ENCODE measurements at places on chromosomes 13 and 19.
A peak's percentile ranks its signal among the peaks of the same experiment; 100 is the strongest.

DNA sequence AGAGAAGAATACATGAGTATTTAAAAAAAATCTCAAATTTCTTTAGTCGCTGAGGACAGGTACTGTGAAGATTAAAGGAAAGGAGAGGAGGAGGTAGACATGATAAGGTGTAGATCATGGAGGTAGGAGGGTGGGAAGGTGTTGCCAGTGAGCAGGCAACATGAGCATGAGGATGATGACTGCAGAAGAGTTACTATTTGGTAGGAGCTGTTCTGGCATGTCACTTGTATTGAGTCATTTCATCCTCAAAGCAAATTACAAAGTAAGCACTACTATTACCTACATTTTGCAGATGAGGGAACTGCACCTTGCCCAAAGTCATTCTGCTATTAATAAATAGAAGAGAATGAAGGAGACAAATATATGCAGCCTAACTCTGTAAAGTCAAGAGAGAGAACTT, 435.8 kb upstream of the KLF12 start:
- no peak for DNase-seq

GRCh38 chr19:5530701-5531100, 37.1 kb downstream of the TINCR start:
- DNase-seq = no peak

GRCh38 chr13:110133425-110134235, 173.3 kb downstream of the COL4A1 start:
- no peak for DNase-seq

DNA sequence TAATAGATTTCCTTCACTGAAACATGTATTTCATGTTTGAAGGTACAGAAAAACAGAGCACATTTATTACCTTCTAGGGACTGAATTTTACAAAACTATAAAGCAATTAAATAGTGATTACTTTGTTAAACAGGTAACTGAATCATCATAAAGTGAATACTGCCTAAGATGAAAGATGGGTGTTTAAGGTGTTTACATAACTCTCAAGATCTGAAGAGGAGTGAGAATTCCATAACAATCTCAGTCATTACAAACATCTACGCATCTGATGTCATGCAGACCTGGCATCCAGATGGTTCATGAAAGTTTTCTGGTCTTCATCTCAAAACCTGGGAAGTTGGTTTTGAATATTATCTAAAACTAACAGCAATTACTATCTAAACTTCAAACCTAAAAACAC, 80.4 kb downstream of the MIPEP start:
- no peak for DNase-seq

GRCh38 chr19:15577184-15577771, 37.7 kb upstream of the CYP4F8 start:
- no peak for DNase-seq

DNA sequence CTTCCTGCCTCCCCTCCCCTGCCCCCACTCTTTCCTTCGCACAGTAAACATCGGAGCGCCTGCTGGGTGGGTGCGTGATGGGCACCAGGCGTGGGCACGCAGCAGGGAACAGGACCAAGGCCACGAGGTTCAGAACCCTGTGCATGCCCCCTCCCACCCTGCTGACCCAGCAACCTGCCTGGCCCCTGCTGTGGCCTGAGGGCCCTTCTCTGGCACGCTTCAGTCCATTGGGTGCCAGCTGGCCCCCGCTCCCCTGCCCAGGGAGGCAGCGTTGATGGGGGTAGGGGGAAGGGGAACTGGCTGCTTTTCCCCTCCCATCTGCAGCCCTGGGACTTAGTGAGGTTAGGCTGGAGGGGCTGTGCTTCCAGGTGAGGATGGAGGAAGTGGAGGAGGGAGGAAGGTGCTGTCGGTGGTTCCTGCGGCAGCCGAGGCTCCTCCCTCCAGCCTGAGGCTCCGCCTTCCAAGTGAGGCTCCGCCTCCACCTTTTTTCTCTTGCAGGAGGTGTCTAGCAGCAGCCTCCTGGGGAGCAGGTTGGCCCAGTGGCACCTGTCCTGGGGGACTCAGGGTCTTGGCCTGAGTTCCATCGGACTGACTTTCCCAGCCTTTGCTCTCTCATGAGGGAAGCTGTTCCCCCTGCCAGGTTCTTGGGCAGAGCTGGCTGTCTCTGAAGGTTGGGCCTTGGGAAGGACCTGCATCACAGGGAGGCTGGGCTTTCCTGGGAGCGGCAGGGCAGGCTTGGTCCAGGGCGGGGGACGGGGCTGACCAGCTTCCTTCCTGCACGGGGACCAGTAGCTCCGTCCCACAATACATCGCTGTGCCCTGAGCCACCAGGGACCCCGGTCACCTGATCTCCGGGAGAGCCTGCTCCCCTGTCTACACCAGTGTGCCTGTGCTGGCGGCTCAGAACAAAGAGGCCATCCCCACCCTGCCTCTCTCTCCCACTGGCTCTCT, 7.3 kb downstream of the PIAS4 start:
- no peak for DNase-seq

DNA sequence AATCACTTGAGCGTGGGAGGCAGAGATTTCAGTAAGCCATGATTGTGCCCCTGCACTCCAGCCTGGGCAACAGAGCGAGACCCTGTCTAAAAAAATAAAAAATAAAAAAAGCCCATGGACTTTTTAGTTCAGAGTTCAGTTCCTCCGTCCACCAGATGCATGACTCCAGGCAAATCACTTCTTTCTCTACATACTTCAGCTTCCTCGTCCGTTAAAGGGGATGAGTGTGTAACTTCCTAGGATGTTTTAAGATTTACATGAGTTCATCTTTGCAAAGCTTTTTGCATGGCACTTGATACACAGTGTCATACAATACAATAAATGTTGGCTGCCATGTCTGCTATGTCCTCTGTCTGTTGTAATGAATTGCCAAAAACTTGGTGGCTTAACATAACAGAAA, 10.0 kb upstream of the FFAR2 start:
- no peak for DNase-seq

DNA sequence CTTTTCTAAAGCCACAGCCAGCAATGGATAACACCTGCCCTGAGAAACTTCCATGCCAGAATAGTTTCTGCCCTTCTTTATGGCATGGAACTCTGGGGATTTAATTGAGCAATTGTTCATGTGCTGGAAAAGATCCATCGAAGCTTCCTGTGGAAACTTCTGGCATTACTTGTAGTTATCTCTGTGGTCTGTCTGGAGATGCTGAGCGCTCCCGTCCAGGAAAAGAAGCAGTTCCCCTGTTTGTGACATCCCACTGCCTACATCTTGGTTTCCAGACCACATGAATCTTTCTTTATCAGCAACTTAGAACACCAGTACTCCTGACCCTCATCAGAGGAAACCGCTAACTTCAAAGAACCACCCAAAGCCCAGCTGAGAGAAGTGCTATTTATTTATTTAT, 24.6 kb downstream of the FLT1 start:
- no peak for DNase-seq

- no peak for DNase-seq
These were observed 3.5 kb downstream of the ZNF260 start for GRCh38 chr19:36524617-36525016.

- DNase-seq = peak; percentile 36
These were observed 4.1 kb downstream of the ARHGEF1 start for GRCh38 chr19:41886761-41887710.

DNA sequence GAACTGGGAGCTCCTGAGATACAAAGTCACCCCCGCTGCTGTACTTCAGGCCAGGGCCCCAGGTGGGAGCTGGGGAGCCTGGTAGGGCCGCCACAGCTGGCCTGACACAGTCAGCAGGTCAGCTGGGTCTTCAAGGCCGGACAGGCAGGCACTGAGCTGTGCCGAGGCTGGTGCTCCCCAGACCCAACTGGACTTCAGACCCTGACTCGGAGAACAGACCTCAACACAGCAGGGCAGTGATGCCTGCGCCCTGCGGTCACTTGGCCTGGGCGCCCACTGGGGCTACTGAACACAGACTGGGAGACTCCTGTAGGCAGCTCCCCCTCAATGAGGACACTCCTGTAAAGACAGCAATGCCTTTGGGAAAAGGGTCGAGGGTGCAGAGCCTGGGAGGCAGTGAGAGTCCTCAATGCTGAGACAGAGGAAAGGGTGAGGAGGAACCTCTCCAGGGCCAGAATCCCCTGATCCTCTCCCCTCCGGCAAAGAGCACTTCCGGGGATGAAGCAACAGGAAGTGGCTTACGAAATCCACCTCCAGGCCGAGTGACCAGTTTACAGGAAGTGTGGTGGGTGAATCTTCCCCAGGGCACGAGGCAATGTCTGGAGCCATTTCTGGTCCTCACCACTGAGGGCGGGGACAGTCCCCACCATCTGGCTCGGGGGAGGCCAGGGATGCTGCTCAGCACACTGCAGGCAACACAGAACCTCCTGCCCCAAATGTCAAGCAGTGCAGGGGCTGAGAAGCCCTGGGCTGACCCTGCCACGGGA, 40.8 kb upstream of the ISYNA1 start:
- peak; percentile 96 for DNase-seq

DNA sequence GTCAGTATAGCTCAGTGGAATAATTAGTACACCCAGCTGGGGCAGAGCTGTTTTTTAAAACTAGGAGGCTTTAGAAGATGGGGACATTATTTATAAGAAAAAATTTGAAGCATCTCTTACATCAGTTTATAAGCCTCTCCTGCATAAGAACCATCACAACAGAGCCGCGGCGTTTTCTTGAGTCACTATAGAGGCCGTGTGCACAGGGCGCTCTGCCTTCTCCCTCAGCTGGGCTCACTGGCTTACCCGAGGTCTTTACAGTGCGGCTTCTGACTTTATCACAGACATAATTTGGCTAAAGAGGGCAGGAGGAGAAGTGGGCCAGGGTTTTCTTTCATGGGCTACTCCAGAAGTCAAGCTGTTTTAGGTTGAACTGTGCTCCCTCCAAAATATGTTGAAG, 135.5 kb upstream of the RNF113B start:
- DNase-seq = no peak

- DNase-seq = no peak
These were observed 1.2 kb upstream of the CXCL17 start for GRCh38 chr19:42443944-42444398.

GRCh38 chr19:1718420-1719291, 34.6 kb upstream of the ONECUT3 start:
- no peak for DNase-seq

DNA sequence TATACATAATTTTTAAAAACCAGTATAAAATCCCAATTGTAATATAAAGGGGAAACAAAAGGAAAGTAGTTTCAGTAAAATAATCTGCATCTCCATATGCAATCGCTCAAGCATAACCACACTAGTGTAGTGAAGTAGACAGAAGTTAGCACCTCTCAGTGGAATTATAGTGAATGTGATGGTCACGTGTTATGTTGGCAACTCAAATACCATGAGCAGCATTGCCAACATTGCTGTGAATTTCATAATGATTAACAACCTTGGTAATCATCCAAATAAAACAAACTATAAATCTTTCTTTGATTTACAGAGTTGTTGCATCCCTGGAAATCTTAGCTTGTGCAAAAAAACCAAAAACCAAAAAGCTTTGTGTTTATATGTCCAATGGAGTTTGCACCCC, 77.3 kb upstream of the SIAH3 start:
- no peak for DNase-seq

GRCh38 chr13:98345107-98345935, 168.3 kb upstream of the RNF113B start:
- peak; percentile 7 for DNase-seq

- DNase-seq = no peak
These were observed 50.3 kb upstream of the GPI start for GRCh38 chr19:34314437-34315313.

DNA sequence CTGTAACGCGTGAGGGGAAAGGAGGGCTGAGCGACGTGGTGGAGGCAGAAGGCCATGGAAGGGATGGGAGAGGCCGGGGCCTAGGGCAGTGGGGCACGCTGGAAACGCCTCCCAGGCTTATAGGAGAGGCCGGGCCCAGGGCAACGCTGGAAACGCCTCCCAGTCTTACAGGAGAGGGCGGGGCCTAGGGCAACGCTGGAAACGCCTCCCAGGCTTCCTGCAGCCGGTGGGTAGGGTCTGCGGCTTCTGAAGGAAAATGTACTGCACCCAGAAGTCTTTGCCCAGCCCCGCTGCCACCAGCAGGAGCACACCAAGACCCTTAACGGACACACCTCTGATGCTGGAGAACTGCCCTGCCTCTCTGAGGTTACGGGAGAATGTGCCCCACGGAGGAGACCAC, 9.1 kb downstream of the CACTIN start:
- no peak for DNase-seq

- no peak for DNase-seq
These were observed 178.8 kb upstream of the RFC3 start for GRCh38 chr13:33639158-33639557.

DNA sequence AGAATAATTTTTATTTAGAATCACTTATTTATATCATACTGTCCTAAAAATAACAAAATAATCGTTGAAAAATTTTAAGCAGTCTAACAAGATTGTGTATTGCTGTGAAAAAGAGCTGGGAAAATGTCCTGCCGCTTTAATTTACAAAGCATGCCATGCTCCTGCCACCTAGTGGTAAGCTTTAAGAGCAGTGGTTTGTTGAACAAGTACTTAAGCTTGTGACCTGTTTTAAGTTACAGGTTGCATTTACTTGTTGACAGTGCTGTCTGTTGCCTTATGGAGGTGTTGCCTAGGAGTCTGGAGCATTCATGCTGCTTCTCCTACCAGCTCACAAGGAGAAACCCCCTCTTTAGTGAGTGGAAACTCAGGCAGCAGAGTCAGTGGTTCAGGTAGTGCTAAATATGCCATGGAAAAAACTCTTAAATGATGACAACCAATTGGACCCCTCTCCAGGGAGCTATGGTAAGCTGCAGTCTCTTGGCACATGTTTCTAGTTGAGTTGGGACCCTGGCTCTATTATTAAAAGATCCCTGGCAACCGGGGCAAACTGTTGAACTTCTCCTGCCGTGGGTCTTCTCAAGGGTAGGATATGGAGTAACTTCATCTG, 68.4 kb downstream of the SPATA13 start:
- peak; percentile 78 for DNase-seq

DNA sequence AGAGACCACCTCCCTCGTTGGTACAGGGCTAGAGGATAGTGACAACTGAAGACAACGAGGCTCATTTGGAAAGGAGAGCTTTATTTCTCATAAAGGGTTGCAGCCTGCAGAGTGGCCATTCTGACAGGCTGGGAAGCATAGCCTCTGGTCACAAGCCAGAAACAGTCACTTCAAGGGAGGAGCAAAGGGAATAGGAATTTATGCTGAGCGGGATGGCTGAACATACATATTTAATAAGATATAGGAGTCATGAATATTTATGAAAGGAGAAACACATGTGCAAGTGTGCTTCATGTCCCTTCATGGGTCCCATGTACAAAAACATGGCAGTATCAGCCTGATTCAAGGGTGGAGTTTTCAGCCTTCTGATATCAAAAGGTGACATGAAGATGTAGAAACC, 27.1 kb upstream of the URI1 start:
- DNase-seq = no peak

DNA sequence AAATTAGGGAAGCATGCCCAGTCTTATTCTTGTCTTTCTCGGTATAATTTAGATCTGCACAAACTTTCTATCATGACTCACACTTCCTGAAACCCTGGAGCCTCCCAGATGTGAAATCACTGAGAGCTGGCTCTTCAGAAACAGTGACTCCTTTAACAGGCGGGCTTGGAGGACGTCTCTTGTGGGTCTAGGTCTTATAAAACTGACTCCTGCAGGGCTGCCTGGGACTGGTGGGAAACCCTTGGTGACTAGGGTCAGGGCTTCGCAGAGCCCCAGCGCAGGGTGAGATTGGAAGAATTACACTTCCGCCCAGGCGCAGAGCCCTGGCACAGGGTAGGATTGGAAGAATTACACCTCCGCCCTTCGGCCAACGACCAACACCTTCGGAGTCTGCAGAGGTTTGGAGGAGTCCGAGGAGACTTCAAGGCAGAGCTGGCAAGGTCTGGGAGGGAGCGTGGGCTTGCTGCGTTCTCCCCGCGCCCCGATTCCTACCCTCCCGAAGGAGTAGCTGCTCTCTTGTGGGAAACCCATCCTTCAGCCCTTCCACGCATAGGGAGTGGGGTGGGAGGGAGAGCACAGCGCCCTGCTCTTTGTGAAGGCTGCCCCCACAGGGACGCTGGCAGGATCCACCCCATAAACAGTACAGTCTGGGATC, 43.4 kb upstream of the MAP3K10 start:
- DNase-seq = peak; percentile 72

All from ELR (cell line).